ENCODE measurements at places on chromosomes 16 and 17.

- DNase-seq, result no peak
Observed at GRCh38 chr16:29673501-29673900, 5.5 kb upstream of the QPRT start.

DNA sequence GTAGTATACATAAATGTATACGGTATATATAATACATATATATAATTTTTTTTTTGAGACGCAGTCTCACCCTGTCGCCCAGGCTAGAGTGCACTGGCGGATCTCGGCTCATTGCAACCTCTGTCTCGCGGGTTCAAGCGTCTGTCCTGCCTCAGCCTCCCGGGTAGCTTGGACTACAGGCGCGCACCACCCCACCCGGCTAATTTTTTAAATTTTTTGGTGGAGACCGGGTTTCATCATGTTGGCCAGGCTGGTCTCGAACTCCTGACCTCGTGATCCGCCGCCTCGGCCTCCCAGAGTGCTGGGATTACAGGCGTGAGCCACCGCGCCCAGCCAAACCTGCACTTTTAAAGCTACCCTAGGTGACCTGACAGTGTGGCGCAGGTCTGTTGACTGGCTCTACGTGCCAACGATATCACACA, 745 bp downstream of the PAM16 start:
- no peak for DNase-seq

GRCh38 chr17:57294101-57294500, 37.8 kb downstream of the MSI2 start:
- DNase-seq, result no peak

GRCh38 chr17:9813166-9813565, 8.7 kb downstream of the GSG1L2 start:
- DNase-seq, result no peak

GRCh38 chr16:54821731-54822130, 108.9 kb upstream of the IRX5 start:
- DNase-seq, result peak; percentile 53

- DNase-seq, result no peak
Observed at GRCh38 chr17:37742762-37743611, 1.9 kb downstream of the HNF1B start.

DNA sequence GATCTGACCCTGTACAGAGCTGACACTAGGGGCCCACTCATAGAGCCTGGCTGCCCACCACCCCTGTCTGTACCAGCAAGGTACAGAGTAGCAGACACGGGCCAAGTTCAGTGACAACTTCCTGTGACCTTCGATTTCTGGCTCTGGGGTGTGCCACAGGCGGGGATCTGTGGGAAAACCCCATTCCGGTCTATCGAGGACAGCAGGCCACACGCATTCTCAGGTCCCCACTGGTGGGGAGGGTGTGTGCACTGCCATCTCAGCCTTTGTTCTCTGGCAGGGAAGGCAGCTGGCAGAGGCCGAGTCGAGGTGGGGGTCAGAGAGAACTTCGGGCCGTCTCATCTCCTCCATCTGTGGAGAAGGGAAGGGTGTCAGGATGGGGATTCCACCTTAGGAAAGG, 10.0 kb downstream of the NLE1 start:
- peak; percentile 66 for DNase-seq

- peak; percentile 89 for DNase-seq
Observed at GRCh38 chr17:50541716-50542688, 5.0 kb upstream of the SPATA20 start.

GRCh38 chr17:46869296-46869695, 17.9 kb downstream of the WNT9B start:
- DNase-seq, result peak; percentile 37

DNA sequence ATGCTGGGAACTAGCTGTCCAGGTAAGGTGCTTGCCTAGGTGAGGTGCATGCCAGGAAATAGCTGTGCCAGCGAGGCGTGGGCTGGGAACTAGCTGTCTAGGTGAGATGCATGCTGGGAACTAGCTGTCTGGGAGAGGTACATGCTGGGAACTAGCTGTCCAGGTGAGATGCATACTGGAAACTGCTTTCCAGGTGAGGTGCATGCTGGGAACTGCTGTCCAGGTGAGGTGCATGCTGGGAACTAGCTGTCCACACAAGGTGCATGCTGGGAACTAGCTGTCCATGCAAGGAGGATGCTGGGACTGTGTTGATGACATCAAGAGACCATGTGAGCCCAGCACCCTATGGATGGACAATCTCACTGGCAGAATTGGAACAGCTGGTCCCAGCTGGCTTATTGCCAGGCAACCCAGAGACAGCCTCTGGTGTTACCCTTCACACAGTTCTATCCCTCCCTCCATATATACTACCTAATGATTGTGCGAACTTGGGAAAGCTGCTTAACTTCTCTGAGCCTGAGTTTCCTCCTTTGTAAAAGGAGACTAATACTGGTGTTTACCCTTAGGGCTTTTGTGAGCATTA, 479.9 kb upstream of the RBFOX1 start:
- DNase-seq, result no peak

DNA sequence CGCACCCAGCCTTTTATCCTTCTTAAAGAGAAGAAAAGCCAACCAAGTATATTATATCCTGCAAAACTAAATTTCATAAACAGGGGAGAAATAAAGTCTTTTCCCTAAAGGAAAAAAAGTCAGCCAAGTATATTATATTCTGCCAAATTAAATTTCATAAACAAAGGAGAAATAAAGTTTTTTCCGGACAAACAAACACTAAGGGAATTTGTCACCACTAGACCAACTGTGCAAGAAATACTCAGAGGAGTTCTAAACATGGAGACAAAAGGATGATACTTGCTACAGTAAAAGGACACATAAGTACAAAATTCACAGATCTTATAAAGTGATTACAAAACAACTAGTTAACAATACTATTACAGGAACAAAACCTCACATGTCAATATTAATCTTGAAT, 14.4 kb upstream of the CCL18 start:
- no peak for DNase-seq

GRCh38 chr17:27798376-27798775, 2.0 kb downstream of the NOS2 start:
- DNase-seq, result no peak

DNA sequence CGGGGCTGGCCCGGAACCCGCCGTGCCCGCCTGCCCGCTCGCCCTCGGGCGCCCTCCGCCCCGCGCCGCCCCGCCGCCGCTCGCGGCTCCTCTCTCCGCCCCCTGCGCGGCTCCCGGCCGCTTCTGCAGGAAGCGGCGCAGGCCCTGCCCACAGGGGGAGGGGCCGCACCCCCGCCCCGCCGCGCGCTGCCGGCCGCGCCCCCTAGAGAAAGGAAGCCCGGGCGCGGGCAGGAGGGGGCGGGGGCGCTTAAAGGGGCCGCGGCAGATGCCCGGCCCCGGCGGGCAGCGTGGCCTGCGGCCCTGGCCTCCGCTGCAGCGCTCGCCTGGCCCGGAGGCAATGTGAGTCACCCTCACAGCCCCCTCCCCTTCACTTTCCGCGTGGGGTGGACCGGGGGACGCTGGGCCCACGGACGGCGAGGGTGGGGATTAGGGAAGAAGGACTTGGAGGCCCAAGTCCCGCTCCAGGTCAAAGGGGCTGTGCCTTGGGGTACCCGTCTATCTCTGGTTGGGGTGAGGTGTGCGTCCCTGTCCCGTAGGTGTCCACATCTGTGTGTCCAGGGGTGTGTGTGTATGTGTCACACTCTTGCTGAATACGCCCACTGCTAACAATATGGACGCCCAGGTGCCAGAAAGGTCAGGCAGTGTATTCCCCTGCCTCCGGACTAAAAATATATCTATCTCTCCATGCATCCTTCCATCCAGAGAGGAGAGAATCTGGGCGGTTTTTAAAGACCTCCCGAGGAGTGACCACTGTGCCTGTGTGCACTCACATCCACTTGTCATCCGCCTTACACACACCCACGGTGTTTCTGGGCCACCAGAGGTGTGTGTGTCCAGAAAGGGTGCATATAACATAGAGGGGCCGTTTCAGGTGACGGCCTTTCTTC, at the start of gene GIT1:
Gene GIT1, minus strand, starts transcription at position 125 of the 887 bp plus-strand sequence. CDS start 270 bp downstream, outside the sequence.
- DNase-seq, result peak; percentile 90

DNA sequence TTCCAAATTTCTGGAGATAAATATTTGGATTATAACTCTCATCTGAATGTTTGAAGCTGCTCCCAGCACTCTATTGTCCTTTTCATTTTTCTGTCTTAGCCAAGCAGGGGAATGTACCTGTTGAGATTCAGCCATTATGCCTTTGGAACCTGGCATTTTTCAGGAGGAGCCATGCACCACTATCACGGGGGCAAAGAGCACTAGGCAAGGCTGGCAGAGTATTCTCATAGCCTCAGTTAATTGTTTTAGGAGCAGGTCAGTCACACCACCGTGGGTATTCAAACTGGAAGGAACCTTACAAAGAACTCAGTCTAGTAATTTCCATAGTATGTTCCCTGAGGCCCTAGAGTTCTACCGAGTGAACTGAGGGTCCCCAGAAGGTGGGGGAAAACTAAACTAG, 348.9 kb downstream of the TMEM114 start:
- DNase-seq, result no peak

- DNase-seq, result no peak
Observed at GRCh38 chr17:76153202-76153601, 12.2 kb upstream of the FOXJ1 start.

- DNase-seq, result peak; percentile 50
Observed at GRCh38 chr17:48625495-48626244, 488 bp downstream of the HOXB9 start.

GRCh38 chr16:60073376-60073775, 1339.3 kb upstream of the GOT2 start:
- DNase-seq, result peak; percentile 24

DNA sequence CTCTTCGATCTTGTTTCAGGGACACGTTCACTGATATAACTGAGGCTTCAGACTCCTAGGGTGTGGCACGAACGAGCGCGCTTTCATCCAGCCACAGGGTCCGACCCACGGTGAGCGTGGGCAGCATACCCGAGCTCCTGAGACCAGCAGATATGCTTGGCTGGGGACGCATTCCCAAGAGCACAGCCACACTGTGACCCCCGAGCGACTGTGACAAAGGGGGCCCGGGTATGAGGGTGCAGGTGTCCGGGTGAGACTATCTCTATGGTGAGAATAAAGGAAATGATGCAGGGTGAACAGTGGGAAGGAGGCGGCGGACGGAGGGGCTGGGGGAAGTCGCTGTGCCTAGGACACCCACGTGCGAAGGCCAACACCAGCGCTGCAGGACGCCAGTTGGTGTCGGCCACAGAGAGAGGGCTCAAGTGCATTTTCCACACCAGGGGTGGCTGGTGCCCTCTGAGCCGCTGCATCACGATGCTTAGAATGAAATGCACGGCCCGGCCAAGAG, 17.6 kb downstream of the RPH3AL start:
- no peak for DNase-seq

DNA sequence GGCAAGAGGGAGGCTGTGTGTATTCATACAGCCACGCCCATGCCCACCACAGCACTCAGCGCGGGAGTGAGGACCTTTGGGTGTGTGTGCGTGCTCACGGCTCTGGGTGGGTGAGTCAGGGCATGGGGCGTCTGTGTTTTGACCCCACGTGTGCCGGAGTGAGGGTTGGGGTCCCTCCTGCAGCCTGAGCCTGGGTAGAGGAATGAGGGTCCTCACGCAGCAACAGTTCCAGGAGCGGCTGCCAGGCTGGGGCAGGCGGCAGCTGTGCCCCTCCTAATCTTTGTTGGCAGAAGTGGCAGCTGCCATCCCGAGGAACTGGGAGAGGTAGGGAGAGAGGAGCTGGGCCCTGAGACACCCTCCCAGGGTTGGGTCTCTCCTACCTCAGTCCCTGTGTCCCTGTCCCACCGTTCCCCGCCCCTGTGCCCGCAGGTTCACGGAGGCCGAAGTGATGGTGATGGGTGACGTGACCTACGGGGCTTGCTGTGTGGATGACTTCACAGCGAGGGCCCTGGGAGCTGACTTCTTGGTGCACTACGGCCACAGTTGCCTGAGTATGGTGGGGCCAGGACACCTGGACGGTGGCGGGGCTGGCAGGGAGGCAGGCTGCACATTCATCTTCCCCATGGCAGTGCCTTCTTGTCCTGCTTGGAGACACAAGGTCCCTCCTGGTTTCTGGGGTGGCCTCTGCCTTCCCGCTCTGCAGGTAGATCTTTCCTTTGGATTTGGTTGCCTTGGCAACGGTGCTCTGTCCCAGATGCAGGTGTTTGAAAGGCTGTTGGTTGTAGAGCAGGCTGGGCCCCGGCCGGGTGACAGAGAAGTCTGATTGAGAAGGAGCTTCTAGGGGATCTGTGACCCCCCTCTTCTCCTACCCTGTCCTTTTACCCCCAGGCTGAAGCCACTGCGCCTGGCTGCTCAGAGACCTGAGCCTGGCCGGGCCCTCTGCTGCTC, 5.9 kb downstream of the DPH1 start:
- DNase-seq, result no peak

DNA sequence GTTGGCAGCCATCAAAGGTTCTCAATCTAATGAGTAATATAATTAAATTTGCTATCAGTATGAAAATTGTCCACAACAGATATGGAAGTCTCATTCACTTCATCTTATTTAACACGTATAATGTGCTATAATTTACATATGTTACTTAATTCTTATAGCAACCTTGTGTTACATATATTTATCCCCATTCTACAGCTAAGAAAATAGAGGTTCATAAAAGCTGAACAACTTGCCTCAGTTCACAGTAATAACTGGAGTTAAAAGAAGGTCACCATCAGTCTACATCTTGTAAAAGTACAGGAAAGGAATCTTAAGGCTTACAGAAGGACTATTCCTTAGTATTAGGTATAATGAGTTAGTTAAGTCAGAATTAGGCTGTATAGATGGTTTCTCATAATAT, 27.9 kb downstream of the STXBP4 start:
- no peak for DNase-seq

DNA sequence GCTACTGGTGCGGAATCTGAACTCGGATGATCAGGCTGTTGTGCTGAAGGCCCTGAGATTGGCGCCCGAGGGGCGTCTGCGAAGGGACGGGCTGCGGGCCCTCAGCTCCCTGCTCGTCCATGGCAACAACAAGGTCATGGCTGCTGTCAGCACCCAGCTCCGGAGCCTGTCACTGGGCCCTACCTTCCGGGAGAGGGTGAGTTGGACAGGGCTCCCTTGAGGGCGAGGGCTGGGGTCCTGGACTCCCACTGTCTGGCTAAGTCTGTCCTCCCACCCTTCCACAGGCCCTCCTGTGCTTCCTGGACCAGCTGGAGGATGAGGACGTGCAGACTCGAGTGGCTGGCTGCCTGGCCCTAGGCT, 16.7 kb upstream of the CTCF start:
- no peak for DNase-seq

- no peak for DNase-seq
Observed at GRCh38 chr16:22937169-22937568, 123.2 kb downstream of the HS3ST2 start.
